ENCODE measurements at places on chromosomes 13 and 19.

- DNase-seq: no peak
Observed at GRCh38 chr13:42762917-42763316, 18.5 kb upstream of the FAM216B start.

- DNase-seq: no peak
Observed at GRCh38 chr13:29991343-29991742, 140.9 kb upstream of the UBL3 start.

- DNase-seq: no peak
Observed at GRCh38 chr19:1774989-1775772, 21.9 kb downstream of the ONECUT3 start.

DNA sequence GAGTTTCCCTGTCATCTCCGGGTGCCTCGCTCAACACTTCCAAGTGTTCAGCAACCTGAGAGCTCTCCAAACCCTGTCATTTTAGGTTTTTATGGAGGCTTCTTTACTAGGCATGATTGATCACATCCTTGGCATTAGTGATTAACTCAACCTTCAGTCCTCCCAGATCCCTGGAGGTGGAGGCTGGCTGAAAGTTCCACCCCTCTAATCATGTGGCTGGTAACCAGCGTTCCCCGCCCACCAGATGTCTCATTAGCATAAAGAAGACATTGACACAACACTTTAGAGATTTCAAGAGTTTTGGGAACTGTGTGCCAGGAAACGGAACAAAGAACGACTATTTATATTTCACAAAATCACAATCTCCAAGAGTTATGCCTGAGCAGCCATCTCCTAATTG lies 71.1 kb upstream of the RGCC start:
- DNase-seq: no peak

GRCh38 chr13:79987761-79988160 lies 353.2 kb downstream of the SPRY2 start:
- DNase-seq: no peak

GRCh38 chr19:57103573-57104277 lies 16.1 kb upstream of the USP29 start:
- peak; percentile 59 for DNase-seq

DNA sequence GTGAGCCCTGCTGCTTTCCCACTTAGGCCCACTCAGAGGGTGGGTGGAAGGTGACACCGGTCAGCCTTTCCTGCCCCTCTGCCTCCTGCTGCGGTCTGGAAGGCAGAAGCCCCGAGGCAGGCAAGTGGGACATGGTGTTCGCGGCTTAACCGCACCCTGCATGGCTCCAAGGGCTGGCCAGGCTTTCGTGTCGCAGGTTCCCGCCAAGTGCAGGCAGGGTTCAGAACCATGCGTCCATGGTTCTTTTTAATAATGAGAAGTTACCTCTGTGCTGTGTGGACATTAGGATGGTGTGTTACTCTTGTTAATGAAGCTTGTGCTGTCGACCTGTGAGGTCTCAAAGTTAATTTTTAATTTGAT lies 986 bp downstream of the DGKH start:
- no peak for DNase-seq

GRCh38 chr19:19406878-19407632 lies 1.6 kb downstream of the GATAD2A start:
- DNase-seq: peak; percentile 65

GRCh38 chr19:15297416-15298224 lies 34.7 kb downstream of the BRD4 start:
- no peak for DNase-seq

GRCh38 chr19:45900738-45901431 lies 1.5 kb downstream of the MYPOP start:
- DNase-seq: no peak

- no peak for DNase-seq
Observed at GRCh38 chr19:46065486-46066071, 24.8 kb upstream of the IGFL4 start.

GRCh38 chr13:102323505-102323904 lies 78.3 kb downstream of the FGF14 start:
- DNase-seq: no peak

GRCh38 chr13:30341815-30342570 lies 34.6 kb upstream of the KATNAL1 start:
- peak; percentile 84 for DNase-seq

DNA sequence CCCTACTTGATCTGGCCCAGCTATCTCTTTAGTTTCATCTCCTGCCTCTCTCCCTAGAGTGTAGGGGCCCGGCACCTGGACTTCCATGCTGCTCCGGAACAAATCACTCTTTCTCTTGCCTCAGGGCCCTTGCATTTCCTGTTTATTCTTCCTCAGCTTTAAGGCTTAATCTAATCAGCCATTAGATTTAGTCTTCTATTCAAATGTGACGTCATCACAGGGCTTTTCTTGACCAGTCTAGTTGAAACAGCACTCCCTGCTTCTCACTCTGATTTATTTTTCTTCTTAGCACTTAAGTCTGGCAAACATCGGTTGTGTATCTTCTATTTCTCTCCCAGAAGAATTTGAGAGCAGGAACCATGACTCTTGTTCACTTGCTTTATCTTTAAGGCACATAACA lies 564.1 kb downstream of the EFNB2 start:
- no peak for DNase-seq

GRCh38 chr13:28741084-28741491 lies 22.3 kb upstream of the SLC46A3 start:
- no peak for DNase-seq

- DNase-seq: no peak
Observed at GRCh38 chr13:74850893-74851292, 631.1 kb downstream of the TBC1D4 start.

DNA sequence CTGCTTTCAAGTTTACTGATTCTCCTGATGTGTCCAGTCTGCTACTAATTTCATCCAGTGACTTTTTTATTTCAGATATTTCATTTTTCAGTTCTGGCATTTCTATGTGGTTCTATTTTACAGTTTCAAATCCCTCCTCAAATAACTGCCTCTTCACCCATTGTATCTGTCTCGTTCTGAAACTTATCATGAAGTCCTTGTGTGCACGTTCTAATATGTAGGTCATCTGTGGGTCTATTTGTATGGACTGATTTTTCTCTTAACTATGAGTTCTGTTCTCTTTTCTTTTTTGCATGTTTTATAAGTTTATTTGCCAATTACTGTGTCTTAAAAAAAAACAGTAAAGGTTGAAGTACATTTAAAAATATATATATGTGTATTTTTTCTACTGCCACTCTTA lies 43.3 kb downstream of the KCNC3 start:
- no peak for DNase-seq

DNA sequence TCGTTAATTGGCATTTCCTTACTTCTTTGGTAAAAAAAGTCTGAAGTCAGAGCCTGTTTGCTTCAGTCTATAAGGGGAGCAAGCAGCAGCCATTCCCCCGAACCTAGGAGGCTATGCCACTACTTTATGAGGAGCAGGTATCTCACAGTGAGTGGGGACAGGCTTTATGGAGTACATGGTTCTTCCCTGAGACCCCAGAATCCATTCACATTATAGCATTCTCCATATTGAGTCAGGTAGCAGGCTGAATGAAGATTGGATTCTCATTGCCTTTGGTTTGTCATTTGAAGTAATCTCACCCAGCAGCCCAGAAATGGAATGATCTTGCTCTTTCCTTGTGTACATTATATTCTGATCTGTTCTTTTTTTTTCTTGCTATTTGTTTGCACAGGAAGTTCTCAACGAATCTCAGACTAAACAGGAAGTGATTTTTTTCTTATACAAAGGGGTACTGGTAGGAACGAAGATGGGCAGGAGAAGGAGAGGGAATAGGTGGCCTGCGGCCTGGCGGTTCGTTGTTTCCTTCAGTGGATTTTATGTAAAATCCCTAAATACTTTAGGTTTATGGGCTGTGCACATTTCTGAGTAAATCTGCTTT lies 74.4 kb downstream of the ARHGAP35 start:
- DNase-seq: no peak

DNA sequence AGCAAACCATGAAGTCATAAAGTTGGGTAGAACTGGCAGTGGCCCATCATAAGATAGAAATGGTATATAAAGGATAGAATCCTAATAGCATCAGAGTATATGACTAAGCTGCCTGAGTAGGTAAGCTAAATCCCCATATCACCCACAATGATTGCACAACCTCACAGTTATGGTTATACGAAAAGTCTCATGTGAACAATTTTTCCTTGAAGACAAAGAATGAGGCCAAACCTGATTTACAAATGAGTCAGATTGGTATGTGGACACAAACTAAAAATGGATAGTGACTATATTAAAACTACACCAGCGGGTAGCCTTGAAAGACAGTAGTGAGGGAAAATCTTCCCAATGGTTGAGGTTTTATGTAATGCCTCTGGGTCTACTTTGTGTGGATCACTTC lies 40.9 kb upstream of the UFM1 start:
- DNase-seq: no peak

DNA sequence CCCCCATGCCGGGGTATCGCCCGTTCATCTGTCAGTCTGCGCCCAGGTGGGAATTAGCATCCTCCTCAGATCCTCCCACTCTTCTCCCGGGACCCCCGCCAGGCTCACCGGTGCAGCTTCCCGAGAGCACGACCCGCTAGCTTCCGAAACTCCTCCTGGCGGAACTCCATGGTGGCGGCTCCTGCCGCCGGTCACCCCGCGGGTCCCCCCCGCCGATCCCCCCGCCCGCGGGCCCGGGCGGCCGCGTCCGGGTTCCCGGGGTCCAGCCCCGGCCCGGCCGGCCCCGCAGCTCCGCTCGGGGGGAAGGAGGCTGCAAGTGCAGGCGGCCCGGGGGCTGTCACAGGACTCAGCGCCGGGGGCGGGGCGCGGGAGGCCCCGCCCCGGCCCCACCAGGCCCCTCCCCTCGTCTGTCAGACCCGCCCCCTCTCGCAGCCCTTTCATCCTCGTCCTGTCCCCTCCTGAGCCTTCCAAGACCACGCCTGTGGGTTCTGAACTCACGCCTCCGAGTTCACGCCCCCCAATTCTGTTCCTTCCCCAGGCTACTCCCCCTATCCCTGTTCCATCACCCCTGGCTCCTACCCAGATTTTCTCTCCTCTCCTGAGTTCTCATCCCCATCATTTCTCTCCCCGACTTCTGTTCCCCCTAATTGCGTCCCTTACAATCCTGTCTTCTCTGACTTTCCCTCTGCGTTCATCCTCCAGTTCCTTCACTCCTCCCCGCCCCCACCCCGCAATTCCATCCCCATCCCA lies at the start of gene SLC17A7:
Gene SLC17A7, minus strand, starts transcription at position 318 of the 750 bp plus-strand sequence. Its CDS starts 148 bp downstream, at position 170.
- DNase-seq: peak; percentile 69

GRCh38 chr13:99969919-99970650 lies 1.5 kb downstream of the ZIC5 start:
- no peak for DNase-seq

- DNase-seq: no peak
Observed at GRCh38 chr19:11451871-11452619, 16.6 kb downstream of the PRKCSH start.

DNA sequence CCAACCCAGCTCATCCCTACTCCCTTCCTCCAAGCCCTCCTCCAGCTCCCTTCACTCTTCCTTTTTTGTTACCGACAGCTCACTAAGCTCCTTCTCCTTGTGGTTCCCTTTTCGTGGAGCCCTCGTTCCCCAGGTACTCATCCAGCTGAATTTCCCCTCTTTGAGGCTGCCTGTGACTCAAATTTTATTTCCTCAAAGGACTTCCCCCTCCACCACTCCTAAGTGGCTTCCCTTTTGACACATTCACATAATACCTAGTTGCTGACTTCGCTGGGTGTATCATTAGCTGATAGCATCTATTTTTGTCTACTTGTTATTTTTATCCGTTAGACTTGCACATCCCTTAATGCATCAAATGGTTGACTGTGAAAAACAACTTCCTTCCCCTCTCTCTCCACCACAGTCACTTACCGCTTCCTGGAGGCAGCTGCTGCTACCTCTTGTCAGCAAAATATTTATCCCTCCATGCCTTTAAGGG lies 14.5 kb downstream of the FFAR2 start:
- no peak for DNase-seq

- no peak for DNase-seq
Observed at GRCh38 chr13:53158201-53158600, 129.6 kb downstream of the OLFM4 start.

GRCh38 chr13:24183741-24184182 lies 23.2 kb downstream of the SPATA13 start:
- DNase-seq: no peak

DNA sequence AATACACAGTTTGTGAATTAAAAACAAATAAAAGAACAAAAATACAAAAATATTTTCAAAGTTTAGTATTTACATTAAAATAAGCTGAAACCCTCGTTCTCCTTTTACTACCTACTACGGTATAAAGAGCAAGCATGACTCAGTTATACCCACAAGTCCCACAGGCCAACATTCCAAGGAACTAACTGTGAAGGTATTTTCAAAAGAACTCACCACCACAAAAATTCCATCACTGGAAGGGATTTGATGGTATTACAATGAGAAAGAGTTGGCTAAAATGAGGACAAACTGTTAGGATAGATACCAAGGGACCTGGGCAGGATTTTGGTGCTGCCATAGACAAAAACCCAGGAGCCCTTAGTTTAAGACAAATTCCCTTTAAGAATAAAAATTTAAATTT lies 122.7 kb downstream of the TBC1D4 start:
- no peak for DNase-seq

Data from psoas muscle (tissue), 8 donors.